Central memory CD4-positive, alpha-beta T cell (primary cell): ENCODE measurements at places on chromosomes 13 and 19.

- DNase-seq, result no peak
Measured at GRCh38 chr13:107284173-107284572, 716.2 kb upstream of the ARGLU1 start.

DNA sequence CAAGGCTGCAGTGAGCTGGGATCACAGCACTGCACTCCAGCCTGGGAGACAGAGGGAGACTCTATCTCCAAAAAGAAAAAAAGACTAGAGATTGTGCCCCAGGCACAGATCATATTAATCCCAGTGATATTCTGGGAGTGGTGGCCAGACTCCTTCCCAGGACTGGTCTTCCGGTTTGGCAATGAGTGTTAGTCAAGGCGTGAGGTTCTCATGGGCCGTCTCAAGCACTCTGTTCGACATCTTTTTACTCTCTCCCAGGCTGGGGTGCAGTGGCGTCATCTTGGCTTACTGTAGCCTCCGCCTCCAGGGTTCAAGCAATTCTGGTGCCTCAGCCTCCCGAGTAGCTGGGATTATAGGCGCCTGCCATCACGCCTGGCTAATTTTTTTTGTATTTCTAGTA is 5.3 kb upstream of the DPRX start:
- no peak for DNase-seq

- no peak for DNase-seq
Measured at GRCh38 chr19:8831832-8832131, 322 bp downstream of the ZNF558 start.

GRCh38 chr13:93222976-93223375 is 3.6 kb upstream of the GPC6 start:
- DNase-seq, result no peak

- no peak for DNase-seq
Measured at GRCh38 chr19:15859187-15859586, 38.7 kb downstream of the CYP4F2 start.

- DNase-seq, result no peak
Measured at GRCh38 chr19:57123882-57124281, 4.1 kb downstream of the USP29 start.

DNA sequence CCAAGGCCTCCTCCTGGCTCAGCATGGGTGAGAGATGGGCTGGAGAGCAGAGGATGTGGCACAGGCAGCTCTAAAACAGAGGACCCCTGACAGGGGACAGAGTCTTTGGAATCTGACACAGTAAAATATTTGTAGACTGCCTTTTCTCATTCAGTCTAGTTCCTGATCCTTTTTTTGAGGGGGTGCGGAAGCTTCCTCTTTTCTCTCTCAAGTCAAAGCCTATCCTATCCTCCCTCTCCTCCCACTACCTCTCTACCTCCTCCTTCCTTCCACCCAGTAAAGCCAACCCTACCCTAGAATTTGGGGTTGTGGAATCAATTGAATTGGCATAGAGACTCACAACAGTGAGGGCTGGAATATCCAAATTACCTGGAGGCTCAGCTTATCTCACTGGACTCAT is 82.0 kb downstream of the TEX26 start:
- DNase-seq, result no peak

GRCh38 chr19:823565-824121 is 1.9 kb upstream of the PLPPR3 start:
- DNase-seq, result no peak

GRCh38 chr19:14003251-14004055 is 2.7 kb downstream of the RFX1 start:
- peak; percentile 36 for DNase-seq
